ENCODE measurements at places on chromosomes 7 and 10.
A peak's percentile ranks its signal among the peaks of the same experiment; 100 is the strongest.

GRCh38 chr7:28858206-28858605, 99.9 kb downstream of the TRIL start:
- DNase-seq = peak; percentile 86

GRCh38 chr10:113780681-113781250, 29.3 kb downstream of the PLEKHS1 start:
- no peak for DNase-seq

GRCh38 chr10:74011770-74012169, 13.9 kb downstream of the VCL start:
- peak; percentile 92 for DNase-seq

DNA sequence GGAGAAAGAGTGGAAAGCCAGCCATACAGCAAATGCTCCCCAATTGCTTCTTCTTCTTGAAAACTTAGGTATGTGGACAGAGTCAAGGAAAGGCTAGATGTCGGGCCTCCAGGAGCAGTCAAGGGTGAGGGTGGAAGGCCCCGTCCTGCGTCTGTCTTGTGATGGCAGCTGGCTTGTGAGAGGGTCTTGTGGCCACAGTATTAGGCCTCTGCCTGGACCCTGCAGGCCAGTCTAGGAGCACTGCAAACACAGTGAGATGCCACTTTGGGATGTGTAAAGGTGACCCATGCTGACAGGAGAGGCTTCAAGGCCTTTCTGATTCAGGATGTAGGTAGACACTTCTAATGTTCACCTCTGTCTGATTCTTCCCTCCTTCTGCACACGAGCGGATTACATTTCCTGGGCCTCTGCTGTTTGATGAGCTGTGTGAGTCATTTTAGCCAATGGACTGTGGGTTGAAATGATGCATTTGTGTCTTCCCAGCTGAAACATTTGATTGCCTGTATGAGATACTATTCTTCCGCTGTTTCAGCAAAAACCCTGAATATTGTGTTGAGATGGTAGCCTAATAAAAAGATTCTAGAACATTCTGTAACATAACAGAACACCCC, 135.4 kb downstream of the EMX2 start:
- peak; percentile 19 for DNase-seq

- no peak for DNase-seq
Observed at GRCh38 chr7:127997226-127997922, 33.9 kb downstream of the LRRC4 start.

GRCh38 chr7:129225206-129225930, 538 bp downstream of the AHCYL2 start:
- DNase-seq = peak; percentile 70

- no peak for DNase-seq
Observed at GRCh38 chr10:113111260-113111659, 161.2 kb downstream of the TCF7L2 start.
